GM12878 (cell line): ENCODE measurements at places on chromosomes 6 and 20.

DNA sequence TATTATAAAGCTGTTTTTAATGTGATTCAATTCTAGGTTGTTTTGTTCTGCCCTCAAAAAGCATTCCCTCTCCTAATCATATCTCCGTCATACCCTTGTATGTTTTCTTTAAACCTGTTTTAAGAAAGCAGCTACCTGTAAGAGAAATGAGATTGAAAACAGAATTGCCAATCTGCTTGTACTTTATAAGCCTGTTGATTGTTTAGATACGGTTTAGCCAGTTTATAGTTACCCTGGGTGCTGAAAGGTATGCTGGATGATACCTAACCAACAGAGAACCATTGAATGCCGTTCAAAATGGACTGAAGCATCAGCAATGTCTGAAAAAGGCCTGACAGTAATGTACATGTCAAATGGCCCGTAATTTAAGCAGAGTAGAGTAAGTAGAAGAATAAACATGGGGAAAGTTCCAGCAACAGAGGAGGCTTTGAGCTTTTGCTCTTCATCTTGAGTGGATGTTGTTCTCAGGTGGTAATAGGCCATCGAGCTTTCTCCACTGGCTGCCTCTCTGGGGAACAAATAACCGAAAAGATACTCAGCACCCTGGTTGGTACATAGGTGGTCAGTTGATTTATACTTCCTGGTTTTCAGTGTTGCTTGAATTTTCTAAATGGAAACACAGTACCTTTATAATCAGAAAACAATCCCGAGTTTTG, 27.5 kb downstream of the PTPN1 start:
- DNase-seq, result no peak

DNA sequence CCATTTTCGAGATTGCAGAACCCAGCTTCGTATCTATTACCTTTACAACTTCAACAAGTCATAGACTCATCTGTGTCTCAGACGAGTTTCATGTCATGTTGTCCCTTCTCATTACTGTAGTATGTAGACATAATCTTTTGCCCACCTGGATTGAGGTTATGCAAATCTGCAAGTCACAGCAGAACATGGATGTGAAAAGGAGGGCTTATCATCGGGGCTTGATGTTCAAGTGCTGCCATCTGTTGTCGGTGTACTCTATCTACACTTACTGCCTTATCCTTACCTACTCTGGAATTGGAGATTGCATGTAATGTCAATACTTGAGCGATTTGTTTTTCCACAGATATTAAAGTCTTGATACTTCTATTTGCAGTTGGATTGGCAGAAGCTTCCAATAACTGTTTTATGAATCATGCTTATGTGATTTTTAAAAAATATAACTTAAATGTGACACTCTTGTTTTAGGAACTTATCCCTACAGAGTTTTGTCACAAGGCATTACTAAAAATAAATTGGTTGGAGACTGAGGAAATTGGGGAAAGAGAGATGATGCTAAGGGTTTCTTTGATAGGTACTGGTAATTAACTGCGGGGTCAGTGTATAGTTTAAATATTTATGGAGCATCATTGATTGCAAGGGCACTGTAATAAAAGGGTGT, 3.0 kb upstream of the GOPC start:
- DNase-seq, result peak; percentile 66

- no peak for DNase-seq
These were observed 690 bp downstream of the GDAP1L1 start for GRCh38 chr20:44247586-44248409.

GRCh38 chr6:98764373-98764911, 69.9 kb upstream of the POU3F2 start:
- DNase-seq, result no peak

DNA sequence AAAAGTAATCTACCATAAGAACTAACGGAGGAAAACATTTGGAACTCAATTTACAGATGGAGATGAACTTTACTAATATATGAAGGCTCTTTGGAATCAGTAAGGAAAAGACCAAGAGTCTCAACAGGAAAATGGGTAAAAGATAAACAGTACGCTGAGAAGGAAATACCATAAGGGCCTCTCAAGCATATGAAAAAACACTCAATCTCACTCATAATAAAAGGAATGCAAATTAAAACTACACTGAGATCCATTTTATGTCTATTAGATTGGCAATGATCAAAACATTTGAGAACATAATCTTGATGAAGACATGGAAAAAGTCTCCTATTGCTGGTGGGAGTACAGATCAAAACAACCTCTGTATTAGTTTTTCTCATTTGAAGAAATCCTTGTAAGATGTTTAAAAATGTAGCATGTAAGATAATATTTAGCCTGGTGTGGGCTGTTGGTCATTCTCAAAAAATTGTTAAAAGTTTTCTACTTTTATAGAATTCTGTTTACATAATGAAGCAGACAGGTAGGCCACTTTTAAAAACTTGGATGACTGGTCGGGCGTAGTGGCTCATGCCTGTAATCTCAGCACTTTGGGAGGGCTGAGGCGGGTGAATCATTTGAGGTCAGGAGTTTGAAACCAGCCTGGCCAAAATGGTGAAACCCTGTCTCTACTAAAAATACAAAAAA, 14.5 kb downstream of the REV3L start:
- DNase-seq, result no peak

DNA sequence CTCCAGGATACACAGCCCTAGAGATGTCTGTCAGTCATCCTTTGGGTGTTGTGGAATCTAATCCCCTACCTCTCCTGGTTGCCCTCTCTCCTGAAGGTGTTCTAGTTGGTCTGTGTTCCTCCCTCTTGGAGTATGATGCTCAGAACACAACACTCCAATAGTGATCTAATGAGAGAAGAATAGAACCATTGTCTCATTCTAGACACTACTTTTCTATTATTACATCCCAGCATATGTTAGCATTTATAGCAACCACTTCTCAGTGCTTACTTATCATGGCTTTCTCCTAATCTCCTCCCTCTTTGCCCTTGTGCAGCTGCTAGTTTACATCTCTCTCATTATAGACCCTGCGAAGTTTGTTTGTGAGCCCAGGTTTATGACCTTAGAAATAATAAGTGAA, 109.0 kb downstream of the UNC5CL start:
- no peak for DNase-seq

- no peak for DNase-seq
These were observed 338.4 kb downstream of the ZFAND3 start for GRCh38 chr6:38157905-38158304.

GRCh38 chr6:14365393-14365792, 247.8 kb downstream of the CD83 start:
- no peak for DNase-seq

- DNase-seq, result no peak
These were observed 105.0 kb upstream of the EDN1 start for GRCh38 chr6:12185081-12185673.

DNA sequence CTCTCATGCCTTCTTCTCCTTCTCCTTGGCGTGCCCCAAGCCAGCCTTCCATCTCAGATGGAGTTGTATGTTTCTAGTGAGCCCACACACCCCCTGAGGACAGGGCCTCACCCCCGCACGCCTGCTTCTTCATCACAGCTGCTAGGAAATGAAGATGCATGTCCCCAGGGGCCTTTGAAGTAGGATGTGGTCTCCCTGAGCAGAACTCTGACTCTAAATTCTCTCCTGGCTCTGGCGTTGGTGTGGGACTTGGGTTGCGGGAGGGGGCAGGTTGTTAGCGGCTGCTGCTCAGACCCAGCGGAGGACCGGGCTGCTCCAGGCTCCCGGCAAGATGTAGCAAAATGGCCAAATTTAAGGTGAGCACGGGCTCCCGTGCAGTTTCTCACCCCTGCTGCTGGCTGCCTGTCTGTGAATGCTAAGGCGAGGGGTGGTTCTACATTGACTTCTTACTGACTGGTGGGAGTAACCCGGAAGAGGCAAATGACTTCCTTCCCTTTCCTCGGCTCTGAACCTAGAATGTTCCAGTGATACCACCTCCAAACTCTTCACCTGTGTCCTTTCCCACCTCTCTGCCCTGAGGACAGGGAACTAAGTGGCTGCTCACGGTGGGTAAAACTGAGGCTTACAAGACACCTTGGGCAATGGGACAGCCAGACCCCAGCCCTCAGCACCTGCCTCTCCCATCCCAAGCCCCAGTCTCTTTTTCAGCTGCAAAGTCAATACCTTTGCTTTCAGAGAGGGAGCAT, 8.8 kb downstream of the SYNJ2 start:
- no peak for DNase-seq

DNA sequence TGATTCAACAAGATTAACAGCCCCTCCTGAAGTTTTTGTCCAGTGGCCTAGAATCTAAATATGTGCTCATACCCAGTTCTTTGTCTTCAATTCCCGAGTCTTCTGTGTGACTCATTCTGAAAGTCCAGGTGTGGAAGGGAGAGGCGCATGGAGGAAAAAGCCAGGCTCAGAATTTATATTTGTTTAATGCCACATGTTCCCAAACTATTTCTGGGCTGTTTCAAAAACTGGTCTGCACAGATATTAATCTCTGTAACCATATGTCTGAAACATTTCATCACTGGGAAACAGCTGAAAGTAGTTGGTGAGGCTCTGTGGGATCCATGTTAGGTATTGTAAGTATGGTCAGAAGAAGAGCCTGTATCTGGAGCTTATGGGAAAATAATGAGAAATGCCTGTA, 266.0 kb downstream of the PAX1 start:
- DNase-seq, result no peak

GRCh38 chr6:44133981-44134711, 6.8 kb downstream of the TMEM63B start:
- no peak for DNase-seq

- no peak for DNase-seq
These were observed 108.2 kb downstream of the THBS2 start for GRCh38 chr6:169145496-169145895.

DNA sequence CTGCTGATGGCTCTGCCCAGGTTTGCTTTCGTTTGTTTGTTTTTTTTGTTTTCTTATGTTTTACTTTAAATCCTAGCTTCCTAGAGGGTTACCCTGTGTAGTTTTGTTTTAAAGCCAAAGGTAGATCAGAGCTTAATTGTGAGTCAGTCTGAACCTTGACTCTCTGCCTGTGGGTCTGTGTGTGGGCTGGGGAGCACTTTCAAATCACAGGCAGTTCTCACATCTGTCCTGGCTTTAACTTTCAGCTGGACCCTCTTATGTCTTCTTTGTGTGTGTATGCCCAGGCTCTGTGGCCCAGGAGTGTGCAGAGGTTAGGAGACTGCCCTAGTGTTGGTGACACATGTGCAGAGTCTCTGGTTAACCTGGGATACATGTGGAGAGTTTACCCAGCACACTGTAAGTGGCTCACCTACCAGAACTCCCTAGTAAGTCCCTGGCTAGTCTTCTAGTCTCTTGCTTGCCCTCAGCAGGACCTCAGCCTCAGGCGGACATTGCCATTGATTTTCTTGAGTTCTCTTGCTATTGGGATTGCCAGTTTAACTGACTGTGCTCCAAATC, 19.0 kb downstream of the HIVEP1 start:
- DNase-seq, result no peak

GRCh38 chr6:124881898-124882578, 80.2 kb upstream of the RNF217 start:
- no peak for DNase-seq

GRCh38 chr6:42694586-42694985, 27.8 kb downstream of the PRPH2 start:
- DNase-seq, result no peak

- no peak for DNase-seq
These were observed 7.2 kb downstream of the PYGB start for GRCh38 chr20:25254986-25255680.

DNA sequence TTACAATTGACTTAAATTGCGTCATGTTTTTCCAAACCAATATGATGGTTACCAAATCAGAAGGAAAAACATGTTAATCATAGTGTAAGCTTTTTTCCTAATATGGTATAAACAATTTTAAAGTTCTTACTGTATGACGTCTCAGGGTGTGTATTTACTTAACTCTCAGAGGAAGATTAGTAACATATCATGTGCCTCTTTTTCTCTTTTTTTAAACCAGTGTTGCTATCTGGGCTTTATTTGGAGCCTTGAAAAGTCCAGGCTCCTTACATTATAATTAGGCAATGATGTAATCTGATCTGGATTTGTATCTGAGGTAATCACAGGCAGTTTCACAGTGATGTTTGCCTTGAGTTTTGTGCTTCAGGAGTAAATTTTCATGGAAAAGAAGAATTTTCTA, 20.4 kb upstream of the RAB23 start:
- no peak for DNase-seq

DNA sequence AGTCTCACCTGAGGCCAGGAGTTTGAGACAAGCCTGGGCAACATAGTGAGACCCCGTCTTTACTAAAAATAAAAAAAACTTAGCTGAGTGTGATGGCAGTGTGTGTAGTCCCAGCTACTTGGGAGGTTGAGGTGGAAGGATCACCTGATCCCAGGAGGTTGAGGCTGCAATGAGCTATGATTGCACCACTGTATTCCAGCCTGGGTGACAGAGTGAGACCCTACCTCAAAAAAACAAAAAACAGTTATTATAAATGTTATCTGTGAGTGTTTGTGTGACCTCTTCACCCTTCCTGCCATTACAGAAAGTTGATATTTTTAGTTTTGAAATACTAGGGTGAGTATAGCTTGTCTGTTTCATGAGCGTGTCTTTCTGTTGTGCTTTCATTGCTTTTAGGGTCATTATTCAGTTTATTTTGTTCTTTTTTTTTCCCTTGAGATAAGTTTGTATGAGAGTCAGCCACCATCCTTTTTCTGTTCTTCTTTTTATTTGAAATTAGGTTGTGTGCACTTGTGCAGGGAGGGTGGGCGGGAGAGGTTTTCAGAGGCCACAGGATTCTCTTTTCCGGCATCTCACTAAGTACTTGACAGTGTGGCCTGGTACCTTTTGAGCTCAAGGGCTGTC, 26.2 kb downstream of the CDYL start:
- peak; percentile 63 for DNase-seq

DNA sequence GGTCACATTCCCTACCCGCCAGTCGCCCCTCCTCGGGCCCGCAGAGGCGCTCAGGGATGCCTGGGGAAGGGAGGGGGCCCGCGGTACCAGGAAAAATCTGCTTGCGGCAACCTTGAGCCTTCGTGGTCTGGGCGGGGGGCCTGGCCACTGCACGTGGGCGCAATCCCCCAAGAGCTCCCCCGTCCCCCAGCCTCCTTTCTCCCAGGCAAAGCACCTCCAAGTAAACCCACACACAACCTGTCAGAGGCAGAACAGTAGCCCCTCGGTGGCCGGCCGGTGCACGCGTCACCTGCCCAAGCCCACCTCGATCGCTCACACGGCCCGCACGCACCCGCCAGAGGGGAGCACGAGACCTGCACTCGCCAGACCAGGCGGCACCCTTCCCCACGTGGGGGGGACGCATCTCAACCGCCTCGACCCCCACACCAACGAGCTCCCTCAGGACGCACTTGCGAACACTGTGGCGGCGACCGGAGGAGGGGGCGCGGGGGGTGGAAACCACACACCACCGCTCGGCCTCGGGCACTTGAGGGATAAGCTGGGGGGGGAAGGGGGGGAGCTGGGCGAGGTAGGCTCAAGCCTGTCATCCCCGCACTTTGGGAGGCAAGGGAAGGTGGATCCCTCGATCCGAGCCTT, 1955.7 kb upstream of the DEFB115 start:
- no peak for DNase-seq

GRCh38 chr6:53567701-53568100, 22.8 kb upstream of the GCLC start:
- DNase-seq, result no peak

DNA sequence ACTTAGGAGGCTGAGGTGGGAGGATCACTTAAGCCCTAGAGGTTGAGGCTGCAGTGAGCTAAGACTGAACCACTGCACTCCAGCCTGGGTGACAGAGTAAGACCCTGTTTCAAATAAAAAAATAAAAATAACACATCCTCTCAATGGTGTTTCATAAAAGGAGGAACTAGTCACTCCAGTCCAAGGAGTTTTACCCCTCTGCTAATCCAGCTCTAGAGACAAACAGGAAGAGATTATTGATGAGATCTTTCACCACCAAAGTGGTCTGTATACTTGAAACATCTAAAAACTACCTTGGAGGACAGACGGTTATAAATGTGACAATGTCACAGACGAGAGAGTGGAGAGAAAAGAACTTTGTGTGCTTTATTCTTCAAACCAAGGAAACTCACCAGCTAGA, 58.2 kb downstream of the PIGU start:
- no peak for DNase-seq
